Activated CD4-positive, alpha-beta T cell treated with anti-CD3 and anti-CD28 coated beads for 24 hours (primary cell): ENCODE measurements at places on chromosomes 12 and 14.

DNA sequence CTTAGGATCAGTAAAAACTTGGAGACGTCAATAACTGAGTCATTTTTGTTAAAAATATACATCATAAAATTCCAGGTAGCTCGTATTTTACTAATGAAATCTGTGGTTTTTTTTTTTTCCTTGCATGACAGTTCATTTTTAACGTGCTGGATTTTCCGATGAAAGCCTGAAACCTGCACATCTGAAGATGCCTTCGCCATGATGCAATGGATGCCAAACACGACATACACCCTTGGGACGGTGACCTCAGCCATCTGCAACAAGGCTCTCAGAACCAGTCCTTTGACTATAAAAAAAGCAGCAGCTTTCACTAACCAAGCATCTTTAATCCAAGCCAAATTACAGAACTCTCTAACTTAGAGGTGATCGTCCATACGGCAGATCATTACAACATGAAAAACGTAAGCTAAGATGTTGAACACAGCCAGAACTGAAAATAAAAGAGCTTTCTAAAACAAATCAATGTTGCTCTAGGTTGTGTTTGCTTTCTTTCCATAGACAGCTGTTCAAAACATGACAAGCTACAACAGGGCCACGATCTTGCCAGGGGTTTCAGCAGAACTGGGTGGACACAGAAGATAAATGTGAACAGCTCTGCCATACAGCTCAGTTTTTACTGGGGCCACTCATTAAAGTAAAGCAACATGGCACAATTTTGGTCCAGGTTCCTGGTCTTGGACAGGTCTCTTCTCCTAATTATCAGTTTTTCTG lies 7.8 kb downstream of the NIN start:
- DNase-seq = no peak

GRCh38 chr12:8912914-8913313 lies 1.4 kb upstream of the PHC1 start:
- no peak for DNase-seq

DNA sequence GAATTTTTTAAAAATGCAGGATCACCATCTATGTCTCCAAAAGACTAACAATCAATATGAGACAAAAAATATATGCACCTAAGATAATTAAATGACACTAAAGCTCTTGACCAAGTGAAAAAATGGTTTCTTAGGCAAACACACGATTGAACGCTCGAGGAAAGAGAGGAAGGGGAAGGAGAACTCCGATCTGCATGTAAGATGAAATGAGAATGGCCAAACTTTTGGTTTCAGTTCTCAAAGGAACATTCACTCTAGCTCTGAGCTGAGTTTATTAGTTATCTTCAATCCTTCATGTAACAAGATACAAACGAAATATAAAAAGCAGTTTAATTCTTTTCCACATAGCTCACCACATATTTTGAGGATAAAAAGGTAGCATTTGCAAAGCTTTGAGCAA lies 2.8 kb downstream of the DYRK4 start:
- DNase-seq = no peak

GRCh38 chr14:105030194-105030593 lies 9.3 kb upstream of the CDCA4 start:
- DNase-seq = no peak

DNA sequence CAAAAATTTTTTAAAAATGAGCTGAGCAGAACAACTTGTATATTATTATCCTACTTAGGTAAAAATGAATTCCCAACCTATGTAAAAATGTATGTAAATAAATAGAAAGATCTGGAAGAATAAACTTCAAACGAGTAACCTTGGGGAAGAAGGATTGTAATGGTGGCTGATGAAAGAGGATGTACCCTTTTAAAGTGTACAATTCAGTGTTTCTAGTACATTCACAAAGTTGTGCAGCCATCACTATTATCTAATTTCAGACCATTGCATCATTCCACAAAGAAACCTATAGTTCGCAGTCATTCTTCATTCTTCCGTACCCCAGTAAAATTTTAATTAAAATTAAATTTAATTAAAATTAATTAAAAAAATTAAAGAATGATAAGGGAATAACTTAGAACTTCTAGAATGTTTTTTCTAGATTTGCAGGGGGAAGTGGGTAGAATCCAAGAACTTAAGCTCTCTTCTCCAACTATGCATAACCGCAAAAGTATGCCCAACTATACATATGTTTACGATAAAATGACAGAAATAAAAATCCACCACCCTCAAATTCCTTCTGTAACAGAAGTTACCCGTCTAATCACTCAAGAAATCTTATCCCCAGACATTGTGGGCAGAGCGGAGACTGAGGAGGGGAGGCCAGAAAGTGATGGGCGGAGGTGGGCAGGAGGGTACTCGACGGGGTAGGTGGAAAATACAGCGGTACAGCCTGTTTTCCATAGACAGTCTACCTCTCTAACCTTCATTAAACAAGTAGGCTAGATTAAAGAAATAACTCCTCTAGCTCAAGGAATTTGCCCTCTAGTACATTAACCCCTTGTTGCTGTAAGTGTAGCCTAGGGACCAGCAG lies 921 bp downstream of the DEPDC4 start:
- DNase-seq = no peak

DNA sequence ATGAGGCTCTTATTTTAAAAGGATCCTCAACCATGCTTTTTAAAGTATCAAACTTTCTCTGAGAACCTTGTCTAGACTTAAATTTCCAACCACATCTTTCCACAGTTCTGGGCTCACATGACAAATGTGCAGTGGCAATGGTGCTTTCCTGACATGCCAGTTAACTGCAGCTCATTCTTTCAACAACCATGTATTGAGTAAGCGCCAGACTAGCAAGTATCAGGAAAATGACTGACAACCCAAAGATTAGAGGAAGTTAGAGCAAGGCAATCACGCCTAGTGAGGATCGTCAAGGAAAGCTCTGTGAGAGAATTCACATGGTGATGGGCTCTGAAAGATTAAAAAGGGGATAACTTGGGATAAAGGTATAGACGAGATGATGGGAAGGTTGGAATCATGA lies 35.8 kb downstream of the FLVCR2 start:
- DNase-seq = no peak

DNA sequence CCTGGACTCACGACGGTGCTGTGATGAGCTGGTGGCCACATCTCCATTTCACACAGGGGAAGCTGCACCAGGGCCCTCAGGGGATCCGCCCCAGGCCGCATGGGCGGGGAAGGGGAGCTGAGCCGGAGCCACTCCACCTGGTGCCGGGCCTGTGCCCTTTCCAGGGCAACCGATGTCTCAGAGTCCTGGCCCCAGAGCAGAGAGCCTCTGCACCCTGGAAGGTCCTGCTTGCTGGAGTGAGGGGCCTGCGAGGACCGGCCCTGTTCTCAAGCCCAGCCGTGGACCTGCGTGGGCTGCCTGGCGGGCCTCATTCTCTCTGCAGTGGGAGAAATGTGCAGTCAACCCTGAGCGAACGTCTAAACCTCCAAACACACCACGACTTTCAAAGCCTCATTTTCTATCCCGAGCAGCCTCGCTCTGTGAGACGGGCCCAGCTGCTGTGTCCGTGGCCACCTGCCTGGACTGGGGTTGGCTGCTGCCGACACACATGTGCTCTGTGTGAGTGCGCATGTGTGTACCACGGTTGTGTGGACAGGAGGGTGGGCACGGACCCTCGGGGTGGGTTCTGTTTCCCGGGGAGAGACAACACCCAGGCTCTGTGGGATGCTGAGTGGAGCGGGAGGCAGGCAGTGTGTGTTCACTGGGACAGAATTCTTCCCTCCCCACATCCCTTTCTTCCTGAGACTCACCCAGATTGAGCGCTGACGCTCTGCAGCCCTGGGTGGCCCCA lies 163.5 kb downstream of the KIF26A start:
- no peak for DNase-seq
